ENCODE measurements at places on chromosomes 3 and 15.

DNA sequence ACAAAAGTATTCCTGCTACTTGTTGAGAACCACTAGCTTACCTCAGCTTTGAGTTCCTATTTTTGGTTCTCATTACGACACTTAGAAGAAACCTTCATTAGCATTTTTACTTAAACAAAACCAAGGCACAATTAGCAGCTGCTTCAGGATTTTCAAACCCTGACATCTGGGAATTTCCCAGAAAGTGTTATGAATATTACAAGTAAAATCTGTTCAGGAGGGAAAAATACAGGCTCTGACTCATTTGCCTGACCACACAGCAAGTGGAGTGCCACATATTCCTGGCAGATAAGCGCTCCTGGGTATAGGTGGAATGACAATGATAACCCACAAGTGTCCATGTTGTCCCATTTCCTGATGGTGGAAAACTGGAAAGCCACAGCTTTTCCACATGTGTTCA, 10.3 kb upstream of the RFTN1 start:
- DNase-seq = peak; percentile 26

DNA sequence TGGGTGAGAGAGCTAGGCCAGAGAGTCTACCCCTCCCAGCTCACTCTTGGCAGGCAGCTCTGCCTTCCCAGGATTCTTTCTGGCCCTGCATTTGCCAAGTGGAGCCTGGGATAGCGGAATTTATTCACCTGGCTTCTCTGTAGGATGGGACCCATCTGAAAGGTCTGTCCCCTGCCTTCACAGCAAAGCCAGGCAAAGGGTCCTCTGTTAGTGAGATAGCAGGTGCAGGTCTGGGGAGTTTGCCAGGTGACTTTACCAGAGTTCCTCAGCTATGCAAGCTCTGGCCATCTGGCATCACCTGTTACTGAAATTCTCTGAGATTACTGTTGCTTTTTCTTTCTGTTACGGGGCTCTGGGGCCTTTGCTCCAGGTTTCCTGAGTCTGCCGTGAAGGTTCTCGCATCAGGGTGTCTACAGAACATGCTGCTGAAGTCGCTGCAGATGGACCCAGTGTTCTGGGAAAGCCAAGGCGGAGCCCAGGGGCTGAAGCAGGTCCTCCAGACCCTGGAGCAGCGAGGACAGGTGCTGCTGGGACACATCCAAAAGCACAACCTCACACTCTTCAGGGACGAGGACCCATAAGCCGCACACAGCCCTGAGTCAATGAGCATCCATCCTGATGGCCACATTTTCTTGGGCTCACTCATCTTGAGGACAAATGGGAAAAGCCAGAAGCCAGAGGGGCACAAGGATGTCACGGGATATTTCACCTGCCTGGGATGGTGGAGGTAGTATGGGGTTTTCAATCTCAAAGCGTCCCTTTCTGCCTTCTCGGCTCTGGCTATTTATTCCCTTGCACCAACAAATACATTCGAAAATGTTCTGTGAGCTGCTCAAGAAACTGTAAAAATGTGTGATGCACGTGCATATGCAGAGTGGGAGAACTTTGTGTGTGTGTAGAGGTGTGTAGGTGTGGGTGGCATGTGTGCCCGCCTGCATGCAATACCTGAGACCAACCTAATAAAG, 49.8 kb downstream of the POMGNT2 start:
- DNase-seq = no peak

- DNase-seq = no peak
Observed at GRCh38 chr3:29594261-29594660, 313.4 kb downstream of the RBMS3 start.

- peak; percentile 50 for DNase-seq
Observed at GRCh38 chr3:107271787-107272387, 105.4 kb upstream of the CCDC54 start.

DNA sequence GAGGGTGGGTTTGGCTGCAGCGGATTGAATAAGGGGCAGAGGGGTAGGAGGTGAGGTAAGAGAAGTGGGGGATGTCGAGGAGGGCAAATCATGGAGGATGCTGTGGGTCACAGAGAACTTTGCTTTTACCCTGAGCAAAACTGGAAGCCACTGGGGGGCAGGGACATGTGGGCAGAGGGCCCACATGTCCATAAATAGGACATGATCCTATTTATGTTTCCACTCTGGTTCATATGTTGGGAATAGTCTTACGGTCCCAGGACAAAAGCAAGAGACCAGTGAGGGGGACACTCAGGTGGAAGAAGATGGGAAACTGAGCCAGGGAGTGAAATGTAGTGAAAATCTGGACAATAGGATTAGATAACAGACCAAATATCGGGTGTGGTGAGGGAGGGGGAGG, 85.5 kb upstream of the MRPS22 start:
- no peak for DNase-seq

- DNase-seq = no peak
Observed at GRCh38 chr3:167228135-167228534, 152.0 kb downstream of the ZBBX start.

DNA sequence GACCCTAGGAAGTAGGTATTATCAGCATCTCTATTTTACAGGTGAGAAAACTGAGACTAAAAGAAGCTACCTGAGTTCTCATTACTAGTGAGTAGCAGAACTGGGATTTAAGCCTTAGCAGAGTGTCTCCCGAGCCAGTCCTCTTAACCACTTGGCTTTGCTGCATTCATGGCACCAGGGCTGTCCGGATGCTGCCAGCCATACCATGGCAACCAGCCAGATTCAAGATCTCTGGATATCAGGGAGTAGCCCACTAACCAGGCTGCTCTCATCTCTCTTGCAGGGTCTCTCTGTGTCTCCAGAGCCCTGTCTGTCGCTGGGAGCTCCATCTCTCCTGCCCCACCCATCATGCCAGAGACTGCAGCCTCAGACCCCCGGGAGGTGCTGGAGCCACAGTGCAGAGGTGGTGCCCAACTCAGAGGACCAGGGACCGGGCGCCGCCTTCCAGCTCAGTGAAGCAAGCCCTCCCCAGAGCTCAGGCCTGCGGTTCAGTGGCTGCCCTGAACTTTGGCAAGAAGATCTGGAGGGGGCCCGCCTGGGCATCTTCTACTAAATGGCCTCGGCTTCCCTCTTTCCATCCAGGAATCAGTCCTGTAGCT, 1.7 kb downstream of the MESP2 start:
- DNase-seq = no peak
